Non-pigmented ciliary epithelial cell (primary cell): ENCODE measurements at places on chromosomes 11 and 22.

DNA sequence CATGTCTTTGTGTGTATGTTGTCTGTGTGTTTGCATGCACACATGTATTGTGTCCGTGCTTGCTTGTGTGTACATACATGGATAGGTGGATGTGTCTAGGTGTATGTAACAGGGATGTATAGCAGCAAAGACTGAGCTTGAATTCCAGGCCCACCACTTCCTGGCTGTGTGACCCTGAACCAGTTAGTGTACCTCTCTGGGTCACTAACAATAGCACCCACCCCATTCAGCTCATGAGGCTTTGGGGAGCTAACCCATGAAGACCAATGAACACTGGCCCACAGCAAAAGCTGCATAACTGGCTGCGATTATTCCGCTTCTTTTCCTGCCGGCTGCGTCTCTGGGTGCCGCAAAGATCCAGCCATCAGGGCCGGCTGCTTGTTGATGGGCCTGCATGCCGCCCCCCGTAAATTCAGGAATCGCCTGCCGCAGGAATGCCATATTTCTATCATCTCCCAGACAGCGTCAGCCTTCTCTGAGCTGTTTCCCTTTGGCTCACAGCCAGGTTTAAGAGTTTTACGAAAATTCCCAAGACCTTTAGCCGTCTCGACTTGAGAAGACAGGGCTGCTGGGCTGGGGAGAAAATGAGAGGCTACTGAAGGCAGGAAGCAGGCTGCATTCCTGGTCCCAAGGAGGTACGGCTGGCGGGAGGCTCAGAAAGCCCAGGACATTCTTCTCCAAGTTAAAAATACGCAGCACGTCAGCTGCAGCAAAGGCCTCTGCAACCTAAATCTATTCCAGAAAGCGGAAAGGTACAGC lies 224.6 kb downstream of the MN1 start:
- DNase-seq = peak; percentile 38

DNA sequence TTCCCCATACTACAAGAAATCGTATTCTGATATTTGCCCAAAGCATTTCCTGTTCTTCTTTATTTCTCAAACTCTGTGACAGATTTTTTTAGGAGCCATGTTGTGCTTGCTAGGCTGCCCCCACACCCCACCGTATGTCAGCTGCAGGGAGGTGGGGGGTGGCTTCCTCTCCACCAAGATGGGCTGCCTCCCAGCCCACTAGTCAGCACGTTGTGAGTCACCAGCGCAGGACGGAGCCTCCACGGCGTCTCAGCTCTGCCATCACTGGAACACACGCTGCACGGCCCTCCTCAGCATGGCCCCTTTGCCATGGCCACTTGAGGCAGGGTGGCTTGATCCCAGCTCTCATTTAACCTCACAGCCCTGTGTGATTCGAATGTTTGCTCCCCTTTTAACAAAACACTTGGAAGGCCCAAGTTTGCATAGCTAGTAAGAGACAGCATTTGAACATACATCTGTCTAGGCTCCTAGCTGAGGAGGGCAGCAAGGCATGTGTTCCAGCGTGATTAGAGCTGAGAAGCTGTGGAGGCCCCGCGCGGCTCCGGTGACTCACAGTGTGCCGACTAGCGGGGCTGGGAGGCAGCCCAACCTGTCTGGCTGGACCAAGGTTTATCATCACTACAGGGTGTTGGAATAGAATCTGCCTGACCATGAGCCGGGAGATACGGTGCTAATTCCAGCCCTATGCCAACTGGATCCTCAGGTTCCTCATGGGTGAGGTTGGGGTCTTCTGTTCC lies 180.7 kb upstream of the NCAM1 start:
- no peak for DNase-seq

- no peak for DNase-seq
Measured at GRCh38 chr11:17736579-17736893, 2.0 kb downstream of the KCNC1 start.

DNA sequence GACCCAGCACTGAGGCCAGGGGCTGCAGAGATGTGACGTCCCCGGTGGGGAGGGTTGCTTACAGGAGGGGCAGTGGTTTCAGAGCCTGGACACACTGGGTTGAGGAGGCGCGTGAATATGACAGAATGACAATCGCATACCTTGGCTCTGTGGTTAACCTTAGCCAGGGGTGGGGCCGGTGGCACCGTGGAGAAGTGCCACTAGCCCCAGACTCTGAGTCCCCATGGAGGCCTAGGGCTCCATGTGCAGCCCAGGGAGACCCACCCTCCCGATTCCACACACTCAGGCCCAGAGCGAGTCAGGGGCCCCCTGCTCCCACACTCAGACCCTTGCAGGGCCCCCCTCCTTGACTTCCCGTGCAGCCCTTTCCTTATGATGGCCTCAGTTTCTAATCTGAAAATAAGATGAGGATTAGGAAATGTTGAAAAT lies 3.6 kb upstream of the ACR start:
- DNase-seq = no peak

DNA sequence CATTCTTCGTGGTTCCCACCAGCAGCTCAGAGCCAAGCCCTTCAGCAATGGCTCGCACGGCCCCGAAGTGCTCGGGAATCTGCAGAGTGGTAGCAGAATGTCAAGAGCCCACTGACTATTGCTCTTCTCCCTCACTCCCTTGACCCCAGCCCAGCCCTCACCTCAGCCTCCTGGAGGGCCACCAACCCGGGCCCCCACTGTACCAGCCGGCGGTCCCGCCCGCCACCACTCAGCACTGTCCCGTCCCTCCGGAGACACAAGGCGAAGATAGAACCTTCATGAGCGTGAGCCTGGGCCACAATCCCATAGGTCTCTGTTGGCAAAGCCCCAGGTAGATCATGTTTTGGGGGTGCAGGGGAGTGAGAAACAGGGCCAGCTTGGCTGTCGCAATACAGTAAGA lies 4.2 kb upstream of the MTA2 start:
- no peak for DNase-seq

- DNase-seq = peak; percentile 89
Measured at GRCh38 chr11:93031386-93031785, 61.9 kb downstream of the MTNR1B start.
